ENCODE measurements at places on chromosomes 1 and 21.

DNA sequence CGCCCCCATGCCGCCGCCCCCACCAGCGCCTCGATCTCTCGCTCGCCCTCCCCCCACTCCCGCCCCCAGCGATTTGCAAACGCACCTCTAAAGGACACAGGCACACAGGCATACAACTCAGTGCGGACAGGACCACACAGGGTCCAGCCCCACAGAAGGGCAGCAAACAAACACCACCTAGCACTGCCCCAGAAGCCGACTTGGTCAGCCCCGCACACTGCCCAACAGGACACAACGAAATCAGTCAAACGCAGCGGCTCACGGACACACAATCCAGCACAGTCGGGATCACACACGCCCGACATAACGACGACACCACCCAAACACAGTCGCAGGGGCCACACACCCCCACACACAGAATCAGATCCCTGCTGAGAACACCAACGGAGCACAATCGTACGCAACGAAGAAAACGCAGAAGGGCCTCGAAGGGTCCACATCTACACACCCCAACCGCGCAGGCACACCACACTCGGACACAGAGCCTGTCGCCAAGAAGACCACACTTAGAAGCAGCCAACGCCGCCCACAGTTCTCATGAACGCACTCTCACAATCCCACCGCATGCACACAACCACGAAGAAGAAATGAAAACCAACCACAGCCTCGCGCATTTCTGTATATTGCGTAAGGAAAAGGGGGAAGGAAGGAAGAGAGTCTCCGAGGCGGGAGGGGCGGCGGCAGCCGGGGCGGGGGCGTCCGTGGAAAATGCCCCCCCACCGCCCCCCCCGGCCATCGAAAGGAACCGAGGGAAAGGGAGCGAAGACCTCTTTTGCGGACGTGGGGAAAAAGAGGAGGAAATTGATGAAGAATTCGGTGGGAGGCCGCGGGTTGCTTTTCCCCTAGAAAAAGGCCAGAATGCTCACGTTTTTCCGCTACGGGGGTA, 481 bp downstream of the TAL1 start:
- peak; percentile 58 for DNase-seq

GRCh38 chr1:87242445-87243185, 86.1 kb upstream of the LMO4 start:
- no peak for DNase-seq

DNA sequence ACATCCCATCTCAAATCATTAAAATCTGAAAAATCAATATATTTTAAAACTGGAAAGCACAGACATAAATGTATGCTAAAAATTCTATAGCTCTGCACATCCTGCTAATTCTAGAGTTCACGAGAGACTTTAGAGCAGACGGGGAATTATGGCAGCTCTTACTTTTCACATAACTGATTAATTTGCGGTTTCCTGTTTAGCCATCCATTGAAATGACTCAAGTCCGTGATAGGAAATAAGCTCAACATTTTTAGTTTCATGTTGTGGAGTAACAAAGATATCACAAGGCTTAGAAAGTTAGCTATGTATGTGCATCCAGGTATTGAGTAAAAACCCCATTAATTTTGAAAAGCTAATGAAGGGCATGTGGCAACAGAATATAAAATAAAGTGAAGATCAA, 123.2 kb downstream of the SMYD2 start:
- DNase-seq: no peak

GRCh38 chr1:62685431-62685859, 2.7 kb downstream of the DOCK7 start:
- DNase-seq: no peak

DNA sequence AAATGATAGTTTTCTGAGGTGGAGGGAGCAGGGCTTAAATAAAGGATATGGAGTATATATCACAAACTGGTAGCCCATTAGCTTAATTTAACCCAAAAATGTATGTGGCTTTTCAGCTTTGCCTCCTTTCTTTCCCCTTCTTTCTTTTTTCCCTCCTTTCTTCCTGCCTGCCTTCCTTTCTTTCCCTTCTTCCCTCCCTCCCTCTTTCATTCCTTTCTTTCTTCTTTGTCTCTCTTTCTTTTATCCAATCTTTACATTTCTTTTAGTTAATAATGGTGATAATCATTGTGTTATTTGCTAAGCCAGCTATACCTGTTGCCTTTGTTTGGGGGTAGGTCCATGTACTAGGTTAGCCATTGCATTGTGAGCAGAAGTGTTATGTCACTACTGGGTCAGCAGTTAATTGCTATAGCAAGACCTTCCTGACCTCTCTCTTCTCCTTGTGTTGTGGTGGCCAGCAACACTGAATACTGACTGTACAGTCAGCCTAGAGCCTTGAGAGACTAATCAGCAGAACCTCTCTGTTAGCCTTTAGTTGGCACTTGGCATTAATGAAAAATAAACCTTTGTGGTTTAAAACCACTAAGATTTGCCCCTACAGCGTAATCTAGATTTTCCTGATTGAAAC, 5.1 kb downstream of the GORAB start:
- DNase-seq: no peak

GRCh38 chr1:112704934-112705627, 1.8 kb downstream of the RHOC start:
- DNase-seq: peak; percentile 91

DNA sequence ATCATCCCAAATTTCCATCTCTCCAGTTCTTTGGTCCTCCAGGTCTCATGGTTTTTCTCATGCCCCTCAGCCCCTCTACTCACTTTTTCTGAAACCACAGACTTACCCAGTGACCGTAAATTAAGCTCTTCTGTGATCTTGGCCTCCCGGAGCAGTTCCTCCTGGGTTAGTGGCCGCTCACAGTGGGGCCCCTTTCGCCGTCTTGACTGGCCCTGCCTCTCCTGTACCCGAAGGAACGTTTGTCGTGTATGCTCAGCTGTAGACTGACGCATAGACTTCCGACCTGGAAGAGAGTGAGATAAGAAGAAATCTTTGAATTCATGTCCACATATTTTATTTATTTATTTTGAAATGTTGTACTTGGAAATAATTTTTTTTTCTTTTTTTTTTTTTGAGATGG, 5.8 kb downstream of the VPS72 start:
- DNase-seq: no peak

DNA sequence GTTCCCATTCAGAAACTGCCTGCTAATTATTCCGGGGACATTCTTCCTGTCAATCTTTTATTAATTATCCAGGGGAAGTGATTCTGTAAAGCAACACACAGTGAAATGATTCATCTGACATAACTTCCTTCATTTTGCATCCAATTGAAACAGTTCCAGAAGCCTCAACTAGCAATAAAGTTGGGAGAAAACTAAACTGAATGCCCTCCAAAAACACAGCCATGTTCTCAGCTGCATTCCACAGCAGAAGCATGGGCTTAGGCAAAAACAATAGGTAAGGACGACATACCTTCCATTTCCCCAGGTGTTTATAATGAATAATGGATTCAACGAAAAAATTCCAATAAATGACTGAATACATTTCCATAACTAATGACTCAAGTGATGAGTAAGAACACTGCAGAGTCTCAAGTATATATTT, 36.9 kb upstream of the TARBP1 start:
- no peak for DNase-seq

- no peak for DNase-seq
These were observed 70.6 kb upstream of the GJB5 start for GRCh38 chr1:34684266-34684665.

DNA sequence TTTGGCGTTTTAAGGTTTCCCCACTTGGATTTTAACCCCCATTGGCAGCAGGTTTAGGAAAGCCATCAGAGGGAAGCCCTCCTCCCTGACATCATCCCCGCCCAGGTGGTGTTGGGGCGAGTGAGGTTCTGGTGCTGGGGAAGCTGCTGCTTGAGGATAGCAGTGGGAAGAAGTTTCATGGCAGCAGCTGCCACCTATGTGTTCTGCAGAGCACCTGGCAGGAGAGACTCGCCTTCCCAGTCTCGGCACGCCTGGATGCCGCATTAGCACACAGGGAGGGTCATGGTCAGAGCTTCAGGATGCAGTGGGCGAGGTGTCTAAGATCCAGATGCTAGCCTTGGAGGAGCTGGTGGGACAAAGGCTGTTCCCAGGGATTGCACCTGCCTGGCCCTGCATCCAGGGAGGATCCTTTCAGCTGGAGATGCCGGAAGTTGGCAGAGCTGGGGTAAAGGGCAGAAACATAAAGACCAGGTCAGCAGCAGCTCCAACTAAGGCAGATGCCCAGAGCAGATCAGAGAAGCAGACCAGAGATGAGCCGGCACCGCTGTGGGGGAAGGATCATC, 33.9 kb downstream of the ABCG1 start:
- no peak for DNase-seq

- no peak for DNase-seq
These were observed 876.1 kb upstream of the B3GALT2 start for GRCh38 chr1:194062526-194062925.

GRCh38 chr1:202162047-202162417, 1.6 kb upstream of the PTPN7 start:
- peak; percentile 76 for DNase-seq

- no peak for DNase-seq
These were observed 17.0 kb downstream of the HIPK1 start for GRCh38 chr1:113946112-113946511.

DNA sequence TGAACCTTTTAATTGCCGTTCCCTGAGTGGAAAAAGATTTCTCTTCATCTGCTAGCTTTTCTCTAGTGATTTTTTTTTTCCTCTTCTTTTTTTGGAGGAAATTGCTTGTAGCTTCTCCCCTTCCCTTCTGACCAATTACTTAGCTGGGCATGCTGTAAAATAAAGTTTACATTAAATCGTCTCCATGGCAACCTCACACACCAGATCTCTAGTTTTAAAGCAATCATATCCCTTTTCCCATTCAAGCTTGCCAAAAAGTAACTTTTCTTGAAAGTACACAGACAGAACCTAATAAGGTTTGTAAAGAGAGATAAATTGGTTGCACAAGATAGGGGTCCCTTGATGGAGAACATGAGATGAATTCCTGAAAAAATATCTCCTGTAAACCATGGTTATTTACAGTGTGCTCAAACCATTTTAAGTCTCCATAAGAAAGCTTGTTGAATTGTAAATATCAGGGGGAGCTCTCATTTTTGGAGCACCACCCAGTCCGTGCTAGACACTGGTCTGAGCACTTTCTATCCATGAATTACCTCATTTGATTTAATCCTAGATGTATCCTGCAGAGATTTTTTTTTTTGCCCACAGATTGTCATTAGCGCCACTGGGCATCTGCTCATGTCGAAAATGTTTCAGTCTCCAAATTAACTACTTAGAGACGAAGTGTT, 32.6 kb upstream of the HTR1D start:
- no peak for DNase-seq

GRCh38 chr1:91806769-91807700, 78.9 kb downstream of the TGFBR3 start:
- DNase-seq: no peak

DNA sequence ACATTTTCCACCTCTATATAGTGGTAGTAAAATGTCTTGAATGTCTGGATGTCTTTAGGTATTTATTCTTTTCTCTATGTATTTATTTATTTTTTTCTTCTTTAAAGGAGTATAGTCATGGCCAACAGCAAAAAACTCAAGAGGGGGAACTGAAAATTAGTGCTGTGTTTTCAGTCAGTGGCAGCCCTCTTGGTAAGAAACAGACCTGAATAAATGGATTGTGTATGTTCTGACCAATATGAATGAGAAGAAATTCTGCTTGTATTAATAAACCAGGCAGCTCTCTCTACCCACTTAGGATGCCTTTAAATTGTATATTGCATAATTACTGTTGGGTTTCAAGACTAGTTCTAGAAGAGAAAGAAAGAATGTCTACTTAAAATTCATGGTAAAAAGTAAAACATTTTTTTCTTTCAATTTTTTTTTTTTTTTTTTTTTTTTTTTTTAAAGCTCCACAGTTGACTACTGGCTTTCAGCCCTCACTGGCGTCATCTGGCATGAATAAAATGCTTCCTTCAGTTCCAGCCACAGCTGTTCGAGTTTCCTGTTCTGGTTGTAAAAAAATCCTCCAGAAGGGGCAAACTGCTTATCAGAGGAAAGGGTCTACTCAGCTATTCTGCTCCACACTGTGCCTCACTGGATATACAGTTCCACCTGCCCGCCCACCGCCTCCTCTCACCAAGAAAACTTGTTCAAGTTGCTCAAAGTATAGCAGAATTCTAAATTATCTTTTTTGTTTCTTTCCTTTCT, 101.6 kb downstream of the ZMYM4 start:
- peak; percentile 21 for DNase-seq

- DNase-seq: no peak
These were observed 7.5 kb upstream of the PSEN2 start for GRCh38 chr1:226862890-226863289.

GRCh38 chr1:60678391-60678790, 404.0 kb upstream of the NFIA start:
- DNase-seq: no peak

Data from GM13976 (cell line).